CD4-positive, alpha-beta T cell (primary cell): ENCODE measurements at places on chromosomes 7 and 10.

GRCh38 chr10:115711306-115711705 is 561.7 kb downstream of the GFRA1 start:
- DNase-seq, result no peak

- DNase-seq, result no peak
These were observed 498.4 kb downstream of the IPMK start for GRCh38 chr10:57769298-57769697.

GRCh38 chr7:84081973-84082522 is 112.5 kb downstream of the SEMA3A start:
- no peak for DNase-seq

GRCh38 chr10:36248304-36248981 is 606.3 kb upstream of the FZD8 start:
- no peak for DNase-seq

DNA sequence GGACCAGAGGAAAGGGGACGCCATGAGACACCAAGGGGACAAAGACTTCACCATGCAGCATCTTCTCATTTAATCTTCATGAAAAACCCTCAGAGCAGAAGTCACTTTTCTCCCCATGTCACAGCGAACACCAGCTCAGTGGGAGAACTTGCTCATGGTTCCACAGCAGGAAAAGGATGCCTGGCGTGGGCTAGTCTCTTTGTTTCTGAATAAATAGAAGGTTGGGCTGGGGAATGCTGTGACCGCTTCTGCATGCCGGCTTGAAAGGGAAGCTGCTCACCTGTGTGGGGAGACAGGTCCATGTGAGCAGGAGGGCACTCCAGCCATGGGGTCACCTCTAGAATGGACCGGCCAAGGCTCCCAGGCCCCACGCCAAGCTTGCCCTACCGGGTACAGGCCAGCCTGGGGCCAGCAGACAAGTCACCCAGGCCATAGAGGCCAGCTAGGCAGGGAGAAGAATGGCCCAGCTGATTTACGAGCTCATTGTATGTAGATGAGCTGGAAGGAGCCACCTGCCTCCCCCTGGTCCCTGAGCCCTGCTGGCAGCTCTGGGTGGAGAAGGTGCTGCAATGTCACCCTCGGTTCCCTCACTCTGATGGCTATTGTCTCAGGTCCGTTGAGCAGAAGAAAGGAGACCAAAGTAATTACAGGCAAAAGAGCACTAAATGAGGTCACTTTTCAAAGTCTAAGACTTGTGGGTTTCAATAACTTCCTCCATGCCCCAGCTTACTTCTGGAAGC is 82.0 kb upstream of the PDZD8 start:
- no peak for DNase-seq

- no peak for DNase-seq
These were observed 222.1 kb upstream of the RHOBTB1 start for GRCh38 chr10:61166065-61166464.

GRCh38 chr7:2185715-2186114 is 47.0 kb downstream of the MAD1L1 start:
- no peak for DNase-seq

DNA sequence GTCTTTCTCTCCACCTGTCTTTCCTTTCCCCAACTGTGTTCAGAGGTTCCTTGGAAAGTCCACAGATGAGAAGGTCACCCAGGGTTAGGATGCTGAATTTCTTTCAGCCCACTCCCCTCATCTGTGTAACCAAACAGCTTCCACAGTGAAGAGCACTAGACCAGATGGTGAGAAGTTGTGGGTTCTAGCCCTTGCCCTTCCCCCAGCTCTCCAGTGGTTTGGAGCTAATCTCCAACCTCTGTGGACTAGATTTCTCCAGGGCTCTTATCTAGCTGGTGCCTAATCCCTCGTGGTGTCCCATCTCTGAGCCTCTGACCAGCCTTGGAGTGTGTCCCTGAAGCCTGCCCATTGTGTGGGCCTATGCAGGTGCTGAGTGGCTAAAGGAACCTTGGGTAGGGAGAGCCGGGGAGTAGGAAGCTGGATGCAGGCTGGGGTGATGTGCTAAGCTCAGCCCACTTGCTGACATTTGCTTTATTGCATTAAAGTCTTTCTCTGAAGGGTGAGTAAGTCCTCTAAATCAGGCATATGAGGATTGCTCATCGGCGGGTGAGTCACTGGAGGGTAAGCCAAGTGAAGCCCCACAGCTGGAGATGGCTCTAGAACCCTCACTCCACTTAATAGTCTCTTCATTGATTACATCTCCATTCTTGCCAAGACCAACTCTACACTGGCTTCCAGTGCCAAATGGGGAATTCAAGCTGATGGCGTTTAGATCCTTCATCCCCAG is 14.9 kb downstream of the DUSP5 start:
- DNase-seq, result no peak

- peak; percentile 57 for DNase-seq
These were observed 167.5 kb upstream of the HABP2 start for GRCh38 chr10:113385021-113385999.

- DNase-seq, result no peak
These were observed 292.5 kb downstream of the HDAC9 start for GRCh38 chr7:18788026-18788425.

GRCh38 chr7:35365523-35365922 is 111.6 kb upstream of the TBX20 start:
- no peak for DNase-seq

- no peak for DNase-seq
These were observed 100.8 kb downstream of the CTTNBP2 start for GRCh38 chr7:117772421-117772820.

DNA sequence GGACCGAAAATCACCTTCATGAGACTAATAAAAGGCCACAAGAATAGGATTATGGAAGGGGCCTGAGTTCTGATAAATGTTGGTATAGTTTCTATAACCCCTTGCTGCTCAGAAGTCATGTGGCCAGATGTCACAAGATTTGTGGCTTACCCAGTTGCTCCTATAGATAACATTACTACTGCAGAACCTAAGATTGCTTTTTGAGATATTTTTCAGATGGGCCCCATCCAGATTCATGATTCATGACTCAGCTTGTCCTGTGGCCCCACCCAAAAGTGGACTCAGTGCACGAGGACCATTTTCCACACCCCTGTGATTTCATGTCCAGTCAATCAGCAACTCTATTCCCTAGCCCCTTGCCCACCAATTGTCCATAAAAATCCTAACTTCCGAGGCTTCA is 209.0 kb downstream of the ACTR3B start:
- DNase-seq, result no peak

- no peak for DNase-seq
These were observed 161.8 kb upstream of the CACNA2D1 start for GRCh38 chr7:82605247-82605864.
